ENCODE measurements at places on chromosomes 7 and 10.

GRCh38 chr10:119024882-119025281, 4.6 kb upstream of the NANOS1 start:
- no peak for DNase-seq

- no peak for DNase-seq
Measured at GRCh38 chr7:99001482-99002147, 123.3 kb downstream of the TRRAP start.

DNA sequence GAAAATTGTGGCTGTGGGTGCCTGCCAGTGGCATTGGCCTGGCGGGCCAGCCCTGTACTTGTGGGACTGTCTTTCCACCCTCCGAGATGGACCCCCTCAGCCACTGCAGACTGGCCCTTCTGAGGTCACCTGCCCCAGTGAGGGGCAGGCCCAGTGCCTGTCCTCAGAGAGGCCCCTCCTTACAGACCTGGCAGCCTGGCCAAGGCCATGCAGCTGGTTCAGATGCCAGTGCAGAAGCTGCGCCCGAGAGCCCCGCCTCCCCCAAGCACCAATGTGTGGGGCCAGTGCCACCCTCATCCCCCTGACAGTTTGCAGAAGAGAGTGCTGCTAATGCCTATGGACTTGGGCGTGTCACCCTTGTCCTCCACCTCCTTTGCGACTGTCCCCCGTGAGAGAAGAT, 10.0 kb downstream of the ZNF316 start:
- no peak for DNase-seq

DNA sequence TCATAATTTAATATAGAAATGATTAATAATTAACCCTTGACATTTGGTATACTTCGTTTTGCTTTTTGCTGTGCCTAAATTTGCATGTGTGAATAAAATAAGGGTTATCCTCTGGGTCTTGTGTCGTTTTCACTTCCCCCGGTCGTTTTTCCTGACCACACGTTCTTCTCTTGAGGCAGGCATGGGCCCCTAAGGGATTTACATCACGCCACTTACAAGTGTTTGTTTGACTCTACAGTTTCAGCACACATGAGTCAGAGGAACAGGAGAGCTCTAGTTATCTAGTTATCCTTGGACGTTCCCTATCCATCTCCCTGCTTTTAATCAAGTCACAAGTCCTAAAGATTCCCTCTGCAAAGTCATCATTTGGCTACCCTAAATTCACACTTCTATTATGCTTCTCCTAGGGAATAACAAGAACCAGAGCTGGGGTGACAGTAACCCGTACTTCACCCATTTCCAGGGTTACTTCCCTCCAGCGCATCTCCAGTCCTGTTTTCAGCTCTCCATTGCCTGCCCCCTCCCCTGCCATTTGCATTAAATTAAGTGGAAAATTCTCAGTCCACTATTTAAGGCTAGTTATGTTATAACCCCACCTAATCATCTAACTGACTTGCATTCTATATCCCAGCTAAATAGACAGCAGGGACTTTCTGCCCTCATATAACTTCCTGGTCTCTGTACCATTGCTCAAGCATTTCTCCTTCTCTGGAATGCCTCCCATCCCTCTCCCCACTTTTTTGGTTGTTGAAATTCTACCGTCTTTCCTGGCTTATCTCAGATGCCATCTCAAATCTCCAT, 206.9 kb downstream of the PTEN start:
- no peak for DNase-seq

DNA sequence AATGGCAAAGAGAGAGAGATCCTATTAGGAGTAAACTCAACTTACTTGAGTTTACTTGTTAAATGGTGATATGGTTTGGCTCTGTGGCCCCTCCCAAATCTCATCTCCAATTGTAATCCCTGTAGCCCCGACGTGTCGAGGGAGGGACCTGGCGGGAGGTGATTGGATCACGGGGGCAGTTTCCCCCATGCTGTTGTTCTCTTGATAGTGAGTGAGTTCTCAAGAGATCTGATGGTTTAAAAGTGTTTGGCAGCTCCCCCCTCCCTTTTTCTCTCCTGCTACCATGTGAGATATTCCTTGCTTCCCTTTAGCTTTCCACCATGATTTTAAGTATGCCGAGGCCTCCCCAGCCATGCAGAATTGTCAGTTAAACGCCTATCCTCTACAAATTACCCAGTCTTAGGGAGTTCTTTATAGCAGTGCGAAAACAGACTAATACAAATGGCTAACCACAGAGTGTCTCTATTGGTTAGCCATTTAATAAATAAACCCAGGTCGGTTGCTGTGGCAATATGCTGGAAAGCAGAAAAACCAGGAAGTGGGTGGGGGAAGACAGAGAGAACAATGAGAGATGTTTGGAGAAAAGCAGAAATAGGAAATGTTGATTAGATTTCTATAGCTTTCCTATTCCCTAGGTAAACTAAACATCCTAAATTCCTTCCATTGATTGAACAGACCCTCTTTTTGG, 3.0 kb upstream of the STMP1 start:
- no peak for DNase-seq

DNA sequence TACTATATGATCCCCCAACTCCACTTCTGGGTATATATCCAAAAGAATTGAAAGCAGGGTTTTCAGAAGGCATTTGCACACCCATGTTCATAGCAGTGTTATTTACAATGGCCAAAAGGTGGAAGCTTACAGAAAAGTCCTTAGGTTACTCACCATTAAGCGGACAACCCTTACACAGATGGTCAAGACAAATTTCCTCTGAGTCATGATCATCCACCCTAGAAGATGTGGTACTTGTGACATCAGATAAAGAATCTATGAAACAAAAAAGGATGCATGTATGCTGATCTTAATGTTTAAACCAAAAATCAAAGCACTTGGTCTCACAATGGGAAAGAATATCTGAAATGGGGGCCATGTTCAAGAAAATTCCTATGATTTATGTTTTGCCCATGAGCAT, 31.1 kb downstream of the ZC3HAV1 start:
- no peak for DNase-seq

DNA sequence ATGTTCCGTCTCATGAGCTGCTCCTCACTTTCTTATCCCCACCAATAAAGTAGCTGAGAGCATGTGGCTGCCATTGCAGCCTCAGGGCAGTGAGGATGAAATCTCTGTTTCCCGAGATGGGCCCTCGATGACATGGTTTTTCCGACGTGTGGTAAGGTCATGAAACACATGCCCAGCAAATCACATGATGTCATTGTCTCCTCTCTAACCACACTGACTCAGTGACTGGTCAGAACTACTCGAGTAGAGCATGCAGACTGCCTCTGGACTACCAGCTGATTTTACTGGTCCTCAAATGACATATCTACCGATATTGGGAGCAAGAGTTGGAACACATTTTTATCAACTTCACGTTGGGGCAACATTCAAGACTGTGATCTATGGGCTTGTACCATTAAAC, 786.1 kb downstream of the CNTNAP2 start:
- DNase-seq: no peak

GRCh38 chr7:112092306-112092705, 113.9 kb downstream of the DOCK4 start:
- no peak for DNase-seq

DNA sequence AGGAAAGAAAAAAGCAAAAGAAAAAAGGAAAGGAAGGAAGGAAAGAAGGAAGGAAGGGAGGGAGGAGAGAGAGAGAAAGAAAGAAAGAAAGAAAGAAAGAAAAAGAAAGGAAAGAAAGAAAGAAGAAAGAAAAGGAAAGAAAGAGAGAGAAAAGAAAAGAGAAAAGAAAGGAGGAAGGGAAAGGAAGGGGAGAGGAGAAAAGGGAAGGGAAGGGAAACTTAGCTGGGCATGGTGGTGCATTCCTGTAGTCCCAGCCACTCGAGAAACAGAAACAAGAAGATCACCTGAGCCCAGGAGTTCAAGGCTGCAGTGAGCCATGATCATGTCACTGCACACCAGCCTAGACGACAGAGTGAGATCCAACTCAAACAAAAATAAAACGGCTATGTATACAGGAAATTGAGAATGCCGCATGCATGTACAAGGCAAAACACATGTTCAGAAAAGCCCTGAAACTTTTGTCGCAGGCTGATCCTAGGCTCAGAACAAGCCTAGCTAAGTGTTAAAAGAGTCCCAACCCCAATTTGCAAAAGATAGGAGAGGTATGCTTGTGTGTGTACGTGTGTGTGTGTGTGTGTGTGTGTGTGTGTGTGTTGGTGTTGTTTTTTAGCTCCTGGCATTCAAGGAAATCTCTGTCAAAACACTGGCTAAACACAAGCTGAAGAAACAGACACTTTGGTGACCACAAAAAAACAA, 6.6 kb upstream of the NPC1L1 start:
- no peak for DNase-seq

GRCh38 chr7:4461531-4461930, 220.6 kb upstream of the FOXK1 start:
- no peak for DNase-seq

DNA sequence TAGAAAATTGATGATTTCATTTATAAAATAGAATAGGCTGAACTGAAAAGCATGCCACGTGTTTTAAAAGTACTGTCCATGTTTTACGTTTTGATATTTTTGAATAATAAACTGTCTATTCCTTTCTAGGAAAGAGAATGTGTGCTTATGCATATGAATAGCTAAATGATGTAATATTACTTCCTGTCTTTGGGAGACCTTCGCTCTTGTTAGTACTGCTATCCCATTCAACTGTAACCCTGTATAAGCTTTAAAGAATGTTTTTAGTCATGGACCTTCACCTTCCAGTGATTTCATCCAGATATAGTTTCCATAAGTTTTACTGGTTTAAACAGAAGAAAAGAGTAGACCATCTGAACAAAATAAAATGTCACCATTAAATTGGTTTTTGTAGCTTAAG, 274.4 kb upstream of the SEMA3A start:
- no peak for DNase-seq

GRCh38 chr10:32332299-32332750, 14.6 kb downstream of the EPC1 start:
- peak; percentile 84 for DNase-seq

- no peak for DNase-seq
Measured at GRCh38 chr7:17709599-17709998, 230.7 kb downstream of the SNX13 start.

- DNase-seq: no peak
Measured at GRCh38 chr7:157587051-157587804, 250.4 kb downstream of the DNAJB6 start.

GRCh38 chr10:70403483-70404035, 386 bp upstream of the EIF4EBP2 start:
- no peak for DNase-seq

- no peak for DNase-seq
Measured at GRCh38 chr10:113232928-113233511, 283.0 kb downstream of the TCF7L2 start.

GRCh38 chr7:138243836-138244235, 167.6 kb downstream of the AKR1D1 start:
- DNase-seq: no peak

DNA sequence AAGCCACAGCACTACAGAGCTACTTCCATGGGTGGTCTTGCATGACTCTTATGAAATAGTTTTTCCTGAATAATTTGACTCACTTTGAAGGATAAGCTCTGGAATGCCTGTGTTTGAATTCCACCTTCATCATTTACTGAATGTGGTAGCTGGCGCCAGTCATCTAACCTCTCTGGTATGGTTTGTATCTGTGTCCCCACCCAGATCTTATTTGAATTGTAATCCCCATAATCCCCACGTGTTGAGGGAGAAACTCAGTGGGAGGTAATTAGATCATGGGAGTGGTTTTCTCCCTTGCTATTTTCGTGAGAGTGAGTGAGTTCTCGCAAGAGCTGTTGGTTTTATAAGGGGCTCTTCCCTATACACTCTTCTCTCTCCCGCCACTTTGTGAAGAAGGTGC, 11.2 kb upstream of the SLC13A1 start:
- DNase-seq: no peak

- peak; percentile 38 for DNase-seq
Measured at GRCh38 chr7:114939484-114940097, 17.7 kb downstream of the MDFIC start.

DNA sequence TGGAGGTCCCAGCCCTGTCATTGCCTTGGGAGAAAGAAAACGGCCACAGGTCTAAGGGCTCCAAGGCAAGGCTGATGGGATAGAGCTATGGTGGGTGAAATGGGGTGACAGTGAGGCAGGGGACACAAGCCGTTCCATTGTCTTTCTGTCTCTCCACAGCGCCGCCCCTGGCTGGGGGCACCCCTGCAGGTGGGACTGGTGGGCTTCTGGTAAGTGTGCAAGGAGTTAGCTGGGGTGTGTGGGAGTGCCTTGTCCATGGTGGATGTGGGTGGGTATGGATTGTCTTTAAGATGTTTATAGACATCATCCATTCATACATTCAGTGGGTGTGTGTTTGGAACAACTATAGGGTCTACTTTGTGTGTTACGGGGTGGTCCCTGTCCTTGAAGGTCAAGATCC, 7.5 kb downstream of the SFXN3 start:
- no peak for DNase-seq

DNA sequence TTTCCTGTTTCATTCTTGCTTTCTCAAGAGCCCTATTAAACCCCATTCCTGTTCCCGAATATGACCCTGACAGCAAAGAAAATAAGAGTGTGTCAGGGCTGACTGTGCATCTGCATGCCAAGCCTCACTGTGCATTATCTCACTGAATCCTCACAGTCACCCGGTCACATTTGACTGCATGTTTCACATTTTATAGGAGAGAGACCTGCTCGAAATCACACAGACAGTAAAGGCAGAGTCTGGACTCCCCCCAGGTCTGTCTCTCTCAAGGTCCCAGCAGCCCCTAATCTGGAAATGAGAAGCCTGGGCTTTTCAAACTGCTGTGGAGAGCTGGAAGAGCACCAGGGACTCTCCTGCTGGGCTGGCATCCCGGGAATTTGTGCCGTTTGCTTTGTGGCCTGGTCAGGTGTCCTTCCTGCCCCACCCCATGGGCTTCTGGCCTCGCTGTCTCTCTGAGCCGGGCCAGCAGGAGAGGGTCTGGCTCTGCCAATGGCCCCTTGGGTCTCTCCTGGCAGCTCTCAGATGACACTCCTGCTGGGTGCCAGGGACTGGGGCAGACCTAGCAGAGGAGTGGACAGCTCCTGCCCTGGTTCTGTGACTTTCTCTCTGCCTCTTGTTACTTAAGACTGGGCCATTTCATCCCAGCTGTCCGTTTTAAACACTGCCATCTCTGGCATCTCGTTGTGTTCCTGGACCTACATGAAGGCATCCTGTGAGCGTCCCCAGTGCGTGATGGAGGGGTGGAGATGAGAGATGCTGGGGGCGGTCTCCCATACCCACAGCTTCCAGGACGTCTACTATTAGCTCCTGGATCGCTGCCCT, 173.6 kb downstream of the ARHGAP12 start:
- no peak for DNase-seq

All from CD4-positive, alpha-beta T cell treated with Interleukin-15 for 4 hours (primary cell).